ENCODE measurements at places on chromosomes 6 and 20.
A peak's percentile ranks its signal among the peaks of the same experiment; 100 is the strongest.

DNA sequence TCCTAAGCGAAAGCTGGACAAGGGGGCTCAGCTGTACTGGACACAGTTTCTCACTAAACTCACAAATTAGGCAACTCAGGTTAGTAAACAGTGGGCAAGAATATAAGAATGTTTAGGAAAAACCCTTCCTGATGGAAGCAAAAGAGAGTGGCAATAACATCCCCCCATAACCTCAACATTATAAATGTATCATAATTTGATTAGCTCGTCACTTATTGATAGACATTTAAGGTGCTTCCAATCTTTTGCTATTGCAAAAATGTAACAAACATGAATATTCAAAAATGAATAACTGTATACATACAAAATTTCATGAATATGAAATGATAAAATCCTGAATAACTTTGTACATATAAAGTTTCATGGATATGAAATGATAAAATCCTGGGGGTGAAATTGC, 415.7 kb downstream of the EPM2A start:
- no peak for DNase-seq

DNA sequence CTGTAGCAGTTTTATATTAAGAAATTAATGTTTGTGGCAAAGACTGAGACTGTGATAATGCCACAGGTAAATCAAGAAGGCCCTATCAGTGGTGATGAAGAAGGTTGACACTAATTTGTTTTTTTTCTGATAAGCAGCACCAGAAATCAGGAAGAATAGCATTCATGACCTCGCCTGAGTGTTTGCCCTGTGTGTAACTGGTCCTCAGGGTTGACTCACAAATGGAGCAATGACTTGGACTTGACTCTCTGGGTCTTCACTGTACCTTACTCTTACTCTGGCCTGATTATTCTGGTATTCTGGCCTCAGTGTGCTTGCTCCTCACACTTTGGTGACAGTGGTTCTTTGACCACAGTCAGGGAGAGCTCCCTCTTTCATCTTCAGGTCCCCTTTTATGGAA, 243.9 kb downstream of the HAO1 start:
- no peak for DNase-seq

- DNase-seq, result no peak
These were observed 23.9 kb downstream of the SRC start for GRCh38 chr20:37369846-37370245.

GRCh38 chr20:43183536-43184070, 6.1 kb downstream of the PTPRT start:
- DNase-seq, result no peak

- DNase-seq, result no peak
These were observed 34.1 kb downstream of the THEMIS start for GRCh38 chr6:127866766-127867165.

DNA sequence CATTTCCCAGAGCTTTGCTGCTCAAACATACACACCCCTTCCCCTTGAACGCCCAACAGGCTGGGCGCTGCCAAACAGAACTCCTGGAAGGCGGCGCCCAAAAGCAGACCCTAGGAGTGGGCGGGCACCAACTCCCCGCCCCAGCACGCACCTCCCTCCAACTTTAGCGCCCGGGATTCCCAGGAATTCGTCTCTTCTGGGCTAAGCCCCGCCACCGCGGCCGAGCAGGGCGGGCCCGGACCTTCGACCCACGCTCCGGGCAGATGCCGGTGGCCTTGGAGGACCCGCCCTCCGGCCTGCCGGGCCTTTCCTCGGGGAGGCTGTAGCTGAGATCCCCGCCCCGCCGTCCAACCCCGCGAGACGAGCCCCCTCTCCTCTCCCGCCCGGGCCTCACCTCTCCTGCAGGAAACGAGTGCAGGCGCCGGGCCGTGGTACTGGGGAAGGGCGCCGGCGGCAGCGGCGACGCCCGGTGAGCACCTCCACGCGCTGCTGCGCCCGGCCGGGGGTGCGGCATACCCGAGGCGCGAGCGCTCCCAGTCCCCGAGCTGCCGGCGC, 659 bp downstream of the MCUR1 start:
- no peak for DNase-seq

GRCh38 chr20:18224968-18225568, 63.3 kb upstream of the ZNF133 start:
- no peak for DNase-seq

- DNase-seq, result no peak
These were observed 18.2 kb downstream of the MAS1 start for GRCh38 chr6:159908979-159909378.

- DNase-seq, result no peak
These were observed 14.5 kb downstream of the BRD2 start for GRCh38 chr6:32982702-32983492.

DNA sequence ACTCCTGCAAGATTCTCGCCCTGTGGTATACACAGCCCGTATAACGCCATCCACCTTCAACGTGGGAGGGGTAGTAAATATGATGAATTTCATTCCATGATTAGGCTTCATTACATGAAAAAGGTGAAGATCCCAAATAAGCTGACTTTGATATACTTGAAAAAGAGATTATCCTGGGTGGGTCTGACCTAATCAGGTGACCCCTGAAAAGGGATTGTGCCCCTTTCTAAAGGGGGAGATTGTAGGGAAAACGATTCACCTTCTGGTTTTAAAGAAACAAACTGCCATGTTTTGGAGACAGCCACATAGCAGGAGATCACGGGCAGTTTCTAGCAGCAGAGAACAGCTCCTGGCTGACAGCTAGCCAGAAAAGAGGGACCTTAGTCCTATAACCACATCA, 155.1 kb upstream of the SMLR1 start:
- DNase-seq, result no peak

- DNase-seq, result peak; percentile 50
These were observed 17.6 kb upstream of the EIF2S2 start for GRCh38 chr20:34129518-34130162.

- no peak for DNase-seq
These were observed 41.8 kb upstream of the FOXO3 start for GRCh38 chr6:108518714-108519576.

DNA sequence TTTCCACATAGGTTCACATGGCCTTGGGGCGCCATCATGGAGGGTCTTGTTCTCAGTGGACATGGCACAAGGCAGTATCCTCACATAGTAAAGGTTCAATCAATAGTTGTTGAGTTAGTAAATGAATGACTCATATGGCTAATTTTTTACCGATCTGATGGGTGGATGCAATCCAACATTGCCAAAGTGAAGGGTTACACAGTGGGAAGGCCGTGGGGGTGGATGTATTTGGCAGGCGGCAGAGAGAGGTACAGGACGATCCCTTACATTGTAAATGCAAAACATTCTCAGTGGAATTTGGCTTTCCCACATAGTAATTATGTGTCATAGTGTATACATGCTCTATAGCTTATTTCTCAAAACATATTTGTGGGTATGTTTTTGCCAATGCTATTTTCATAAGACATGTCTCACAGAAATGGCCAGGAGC, 21.0 kb upstream of the PDE7B start:
- DNase-seq, result no peak

DNA sequence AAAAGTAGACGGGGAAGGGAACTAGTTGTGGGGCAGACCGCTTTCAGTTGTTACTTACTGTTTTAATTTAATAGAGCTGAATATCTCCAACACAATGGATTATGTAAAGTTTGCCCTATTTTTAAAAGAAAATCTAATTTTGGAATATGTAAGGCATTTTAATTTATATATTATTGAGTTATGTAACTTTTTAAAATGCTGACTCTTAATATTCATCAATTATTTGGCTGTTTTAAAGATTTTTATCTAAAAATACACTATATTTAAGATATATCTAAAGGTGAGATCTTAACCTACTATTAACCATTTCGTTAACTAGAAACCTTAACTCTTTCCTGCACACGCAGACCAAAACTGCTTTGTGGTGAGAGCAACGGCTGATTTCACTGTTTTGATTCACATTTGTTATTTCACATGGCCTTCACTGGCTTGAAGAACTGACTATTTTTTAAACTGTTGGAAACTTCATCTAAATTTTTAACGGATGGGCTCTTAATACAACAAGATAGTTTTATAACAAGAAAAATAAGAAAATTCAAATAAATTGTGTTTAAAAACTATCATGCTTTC, 87.9 kb downstream of the HUS1B start:
- no peak for DNase-seq

GRCh38 chr6:30880698-30881252, 3.5 kb upstream of the DDR1 start:
- DNase-seq, result no peak

DNA sequence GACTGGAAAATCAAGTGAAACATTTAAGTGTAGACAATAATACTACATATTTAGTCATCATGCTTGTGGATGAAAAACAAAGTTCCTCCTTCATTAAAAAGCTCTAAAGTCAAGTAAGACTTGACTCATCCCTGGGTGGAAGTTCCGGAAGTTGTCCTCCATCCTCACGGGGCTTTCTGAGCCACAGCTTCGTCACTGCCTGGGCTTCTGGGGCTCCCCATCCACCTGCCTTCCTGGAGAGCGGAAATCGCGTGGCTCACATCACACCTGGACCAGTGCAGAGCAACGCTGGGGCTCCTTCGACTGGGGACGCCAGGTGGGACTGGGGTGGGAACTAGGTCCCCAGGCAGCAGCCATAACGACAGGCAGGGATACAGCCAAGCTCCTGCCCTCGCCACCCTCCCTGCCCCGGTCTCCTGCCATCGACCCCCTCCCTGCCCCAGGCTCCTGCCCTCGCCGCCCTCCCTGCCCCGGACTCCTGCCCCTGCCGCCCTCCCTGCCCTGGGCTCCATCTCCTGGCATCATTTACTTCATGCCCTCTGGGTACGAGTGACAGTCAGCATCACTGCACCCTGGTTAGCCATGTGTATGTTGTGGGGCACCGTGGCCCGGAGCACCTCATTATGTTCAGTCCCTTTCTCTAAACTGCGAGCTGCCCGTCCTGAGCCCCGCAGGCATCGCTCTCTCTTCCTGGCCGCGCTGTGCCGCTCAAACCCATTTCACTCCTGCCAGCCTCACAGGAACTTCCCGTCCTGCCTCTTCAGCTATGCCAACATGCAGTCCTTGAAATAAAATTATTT, 12.9 kb downstream of the THBS2 start:
- DNase-seq, result no peak

DNA sequence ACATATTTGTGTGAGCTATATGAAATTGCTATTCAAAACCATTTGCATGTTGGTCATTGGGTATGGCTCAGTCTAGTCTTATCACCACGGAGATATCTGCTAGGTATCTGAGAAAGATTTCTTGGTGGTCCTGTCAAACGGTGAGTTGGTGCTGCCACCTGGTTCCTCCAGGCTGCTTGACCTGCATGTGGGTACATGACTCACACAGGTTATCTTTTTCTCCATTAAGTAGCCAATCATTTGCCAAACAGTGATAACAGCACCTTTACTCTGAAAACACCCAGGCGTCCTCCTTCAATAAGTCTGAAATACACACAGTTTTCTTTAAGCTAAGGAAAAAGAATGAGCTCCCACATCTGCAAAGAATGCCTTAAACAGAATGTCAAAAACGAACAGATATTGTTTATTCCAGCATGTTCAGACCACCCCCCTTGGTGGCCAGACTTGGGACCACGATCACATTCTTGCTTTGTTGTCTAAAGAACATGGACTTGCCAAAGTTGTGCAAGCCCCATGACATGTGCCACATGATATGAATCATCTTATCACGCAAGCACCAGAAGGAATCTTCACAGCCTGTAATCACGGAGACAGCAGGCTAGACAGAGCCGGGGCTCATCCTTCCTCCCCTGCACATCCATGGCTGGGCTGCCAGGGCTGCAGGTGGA, 200.7 kb upstream of the THBS2 start:
- DNase-seq, result no peak

DNA sequence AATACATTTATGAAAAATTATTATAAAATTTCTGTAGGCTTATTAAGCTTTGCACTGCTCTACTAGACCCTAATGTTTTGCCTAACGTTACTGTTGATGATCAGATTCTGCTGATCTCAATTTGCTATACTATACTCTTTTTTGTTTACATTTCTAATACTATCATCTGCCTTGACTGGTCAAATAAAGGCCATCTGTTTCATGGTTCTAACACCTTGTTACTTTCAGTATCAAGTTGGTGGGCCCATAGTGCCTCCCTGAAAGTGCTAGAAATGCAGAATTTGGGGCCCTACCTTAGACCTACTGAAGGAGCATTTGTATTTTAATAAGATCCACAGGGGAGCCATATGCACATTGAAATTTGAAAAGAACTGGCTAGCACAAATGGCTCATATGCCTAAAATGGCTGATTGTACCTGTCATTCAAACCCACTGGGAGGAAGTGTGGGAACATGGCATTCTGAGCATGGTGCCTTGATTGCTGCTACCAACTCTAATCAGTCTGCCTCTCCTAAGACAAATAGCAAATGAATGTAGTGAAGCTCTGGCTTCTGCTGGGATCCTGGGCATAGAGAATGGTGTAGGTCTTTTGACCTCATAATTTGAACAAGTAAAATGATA, 199.1 kb upstream of the BTBD3 start:
- no peak for DNase-seq

DNA sequence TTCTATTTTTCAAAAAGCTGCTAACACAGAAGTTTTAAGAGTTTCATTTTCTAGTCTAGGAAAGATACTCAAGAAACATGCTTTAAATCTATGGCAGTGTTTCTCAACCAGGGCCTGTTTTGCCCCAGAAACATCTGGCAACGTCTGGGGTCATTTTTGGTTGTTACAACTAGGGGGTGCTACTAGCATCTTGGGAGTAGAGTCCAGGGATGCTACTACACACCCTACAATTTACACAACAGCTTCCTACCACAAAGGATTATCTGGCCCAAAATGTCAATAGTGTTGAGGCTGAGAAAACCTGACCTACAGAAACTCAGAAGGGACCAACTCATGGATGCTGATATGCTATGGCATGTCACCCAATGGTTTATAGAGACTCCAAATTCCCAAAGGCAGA, 24.4 kb downstream of the SERAC1 start:
- no peak for DNase-seq

DNA sequence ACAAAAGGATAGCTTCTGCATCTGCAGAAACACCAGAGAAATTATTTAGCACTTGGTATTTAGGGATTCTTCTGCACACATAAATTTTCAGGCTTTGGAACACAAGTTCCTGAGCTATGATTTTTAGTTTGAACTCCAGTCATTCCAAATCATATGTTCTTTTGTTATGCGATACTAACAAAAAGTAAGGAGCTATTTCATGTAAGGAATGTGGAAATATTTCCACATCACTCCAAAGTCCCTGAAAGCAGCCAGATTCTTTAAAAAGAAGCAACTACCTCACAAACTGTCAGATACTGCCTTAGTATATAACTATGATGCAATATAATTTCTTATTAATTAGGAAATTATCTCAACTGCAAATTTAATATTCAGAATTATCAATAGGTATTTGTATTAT, 106.9 kb downstream of the RNGTT start:
- DNase-seq, result no peak

- no peak for DNase-seq
These were observed 26.4 kb upstream of the PRELID3B start for GRCh38 chr20:59069026-59069425.
